ENCODE measurements at places on chromosomes 7 and 10.

DNA sequence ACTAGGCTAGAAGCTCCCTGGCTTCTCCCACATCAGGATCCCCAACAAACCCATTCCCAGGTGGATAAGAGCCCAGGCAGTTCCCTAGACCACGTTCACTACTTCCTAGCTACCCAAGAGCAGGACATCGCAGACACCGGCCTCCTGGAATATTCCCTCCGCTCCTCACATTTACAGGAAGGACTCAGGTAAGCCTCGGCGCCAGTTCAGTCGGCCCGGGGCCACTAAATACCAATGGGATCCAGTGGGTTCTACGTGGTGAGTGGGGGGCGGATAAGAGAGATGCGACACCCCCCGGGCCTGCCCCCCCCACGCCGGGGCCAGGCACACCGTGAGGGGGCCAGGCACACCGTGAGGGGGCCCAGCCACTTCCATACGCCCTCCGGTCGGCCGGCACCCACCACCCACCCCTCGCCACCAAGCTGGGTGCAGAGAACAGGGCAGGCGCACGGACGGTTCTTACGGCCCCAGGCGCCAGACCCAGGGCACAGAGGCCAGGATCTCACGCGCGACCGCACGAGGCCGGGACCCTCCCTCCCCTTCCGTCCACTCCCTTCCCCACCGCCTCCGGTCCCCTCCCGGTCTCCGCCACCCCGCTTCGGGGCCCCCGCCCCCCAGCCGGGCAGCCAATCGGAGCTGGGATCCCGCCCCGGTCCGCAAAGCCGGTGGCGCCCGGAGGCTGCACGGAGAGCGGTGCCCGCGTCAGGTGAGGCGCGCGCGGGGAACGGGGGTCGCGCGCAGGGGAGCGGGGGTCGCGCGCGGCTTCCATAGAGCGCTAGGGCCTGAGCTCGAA, at the start of gene BLVRA:
Gene BLVRA (plus strand): TSS at position 652 of the 793 bp plus-strand sequence. CDS start 12,479 bp downstream, outside the sequence.
- peak; percentile 54 for DNase-seq

- DNase-seq = peak; percentile 42
These were observed 3.0 kb downstream of the SMARCD3 start for GRCh38 chr7:151245360-151246101.

- DNase-seq = no peak
These were observed 17.4 kb upstream of the KNDC1 start for GRCh38 chr10:133142523-133143199.

GRCh38 chr10:4099202-4099601, 314.2 kb upstream of the KLF6 start:
- peak; percentile 21 for DNase-seq

GRCh38 chr7:48976253-48976652, 51.9 kb downstream of the CDC14C start:
- no peak for DNase-seq

DNA sequence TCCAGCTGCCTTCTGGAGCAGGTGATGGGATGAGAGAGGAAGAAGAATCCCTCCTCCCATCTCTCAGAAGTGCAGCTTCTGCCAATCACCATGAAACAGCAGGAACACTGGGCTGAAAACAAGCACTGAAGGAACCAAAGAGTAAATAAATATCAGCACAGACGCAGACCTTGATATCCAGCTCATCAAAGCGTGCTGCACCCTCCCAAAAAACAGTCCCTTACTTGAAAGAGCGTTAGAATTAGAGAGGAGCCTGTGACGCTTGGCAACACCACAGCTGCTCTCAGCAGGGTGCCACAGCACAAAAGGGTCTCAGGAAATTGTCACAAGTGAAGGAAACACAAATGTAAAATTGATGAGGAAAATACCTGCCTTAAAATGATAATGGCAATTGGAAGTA, 39.5 kb downstream of the KLF6 start:
- no peak for DNase-seq

DNA sequence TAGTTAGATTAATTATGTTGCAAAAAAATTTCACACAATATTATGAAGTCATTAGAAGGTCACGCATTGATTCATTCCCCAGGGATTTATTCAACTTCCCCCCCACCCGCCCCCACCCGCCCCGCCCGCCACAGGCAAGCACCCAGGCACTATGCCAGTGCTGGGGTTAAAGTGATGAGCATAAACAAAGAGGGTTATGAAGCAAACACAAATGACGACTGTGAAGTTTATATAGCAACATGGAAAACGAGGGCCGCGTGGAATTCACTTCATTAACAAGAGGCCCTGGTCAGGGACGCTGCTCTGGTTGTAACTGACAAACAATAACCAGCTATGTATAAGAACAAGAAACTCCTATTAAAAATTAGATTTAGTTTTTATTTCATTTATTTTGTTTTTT, 656.5 kb upstream of the COBL start:
- DNase-seq = no peak

- no peak for DNase-seq
These were observed 161.3 kb downstream of the ELAPOR2 start for GRCh38 chr7:86898171-86898570.

DNA sequence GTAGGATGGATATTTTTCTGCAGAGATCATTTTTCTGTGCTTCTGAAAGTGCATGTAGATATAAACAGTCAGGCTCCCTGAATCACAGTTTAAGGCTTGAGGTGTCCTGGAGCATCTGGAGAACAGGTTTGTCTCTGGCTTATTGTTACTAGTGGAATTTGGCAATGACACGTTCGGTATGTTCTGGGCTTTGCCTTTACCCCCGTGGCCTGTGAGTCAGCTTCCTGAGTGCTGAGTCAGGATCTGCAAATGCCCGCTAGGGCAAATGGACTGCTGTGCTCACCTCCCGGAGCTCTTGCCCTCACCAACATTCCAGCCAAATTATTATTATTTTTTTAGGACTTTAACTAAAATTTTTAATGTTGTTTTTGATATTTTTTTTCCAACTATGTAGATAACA, 192.5 kb upstream of the PRSS1 start:
- peak; percentile 97 for DNase-seq

- no peak for DNase-seq
These were observed 323.2 kb downstream of the ZNF248 start for GRCh38 chr10:37534166-37534565.

DNA sequence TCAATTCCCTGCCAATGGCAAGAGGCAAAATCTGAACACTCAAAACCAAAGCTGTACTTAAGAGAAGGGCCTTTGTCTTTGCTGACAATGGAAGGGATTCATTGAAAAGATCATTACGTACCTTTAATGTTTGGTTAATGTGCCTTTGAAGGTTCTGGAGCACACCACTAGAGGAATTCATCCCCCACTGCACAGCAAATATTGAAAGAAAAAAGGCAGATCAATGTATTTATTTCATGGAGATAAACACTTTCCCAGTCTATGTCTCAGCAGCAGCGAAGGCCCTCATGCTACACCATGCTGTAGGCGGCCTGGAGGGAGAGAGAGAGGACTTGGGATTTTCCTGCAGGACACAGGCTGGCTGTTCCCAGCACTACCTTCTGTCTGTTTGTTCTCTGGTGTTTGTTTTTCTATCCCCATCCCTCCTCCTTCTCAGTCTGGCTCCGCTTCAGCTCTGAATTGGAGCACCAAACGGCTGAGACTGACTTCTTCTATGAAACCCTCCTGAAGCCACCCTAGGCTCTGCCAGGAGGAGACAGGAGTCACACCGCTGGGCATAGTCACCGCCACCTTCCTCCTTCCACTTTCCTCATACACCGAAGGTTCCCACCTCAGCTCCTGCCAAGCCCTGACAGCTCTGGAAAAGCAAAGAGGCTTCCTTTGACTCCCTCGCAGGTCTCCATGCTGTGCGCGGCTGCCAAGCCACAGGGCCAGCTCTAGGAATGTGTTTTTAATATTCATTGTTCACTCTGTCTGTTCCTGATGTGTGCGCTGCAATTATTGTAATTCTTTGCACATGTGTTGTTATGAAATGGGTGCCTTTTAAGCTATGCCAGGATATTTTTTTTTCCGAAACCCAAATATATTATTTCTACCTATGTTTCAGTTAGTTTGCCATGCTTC, 301.5 kb downstream of the FZD1 start:
- DNase-seq = peak; percentile 52

- DNase-seq = no peak
These were observed 66.6 kb downstream of the MAGI2 start for GRCh38 chr7:79386688-79387422.

GRCh38 chr7:42219447-42219846, 17.6 kb downstream of the GLI3 start:
- no peak for DNase-seq

- no peak for DNase-seq
These were observed 23.0 kb downstream of the INPP5F start for GRCh38 chr10:119748871-119749270.
